ENCODE measurements at places on chromosomes 7 and 10.
A peak's percentile ranks its signal among the peaks of the same experiment; 100 is the strongest.

DNA sequence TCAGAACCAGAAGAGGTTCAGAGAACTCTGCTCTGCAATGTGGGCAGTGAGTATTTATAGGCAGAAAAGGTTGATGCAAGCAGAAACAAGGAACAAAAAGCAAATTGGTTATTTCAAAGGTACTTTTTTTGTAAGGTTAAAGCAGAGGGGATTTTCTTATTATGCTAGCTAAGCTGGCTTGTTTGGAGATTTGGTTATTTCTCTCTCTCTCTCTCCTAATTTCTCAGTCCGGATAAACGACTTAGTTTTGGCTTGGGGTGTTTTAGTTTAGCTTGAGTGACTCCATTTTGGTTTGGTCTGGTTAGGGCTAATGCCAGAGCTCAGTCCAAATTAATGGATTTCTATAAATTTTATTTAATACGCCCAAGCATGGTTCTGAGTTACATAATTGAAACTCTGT, 566.8 kb downstream of the SH2D4B start:
- DNase-seq = no peak

DNA sequence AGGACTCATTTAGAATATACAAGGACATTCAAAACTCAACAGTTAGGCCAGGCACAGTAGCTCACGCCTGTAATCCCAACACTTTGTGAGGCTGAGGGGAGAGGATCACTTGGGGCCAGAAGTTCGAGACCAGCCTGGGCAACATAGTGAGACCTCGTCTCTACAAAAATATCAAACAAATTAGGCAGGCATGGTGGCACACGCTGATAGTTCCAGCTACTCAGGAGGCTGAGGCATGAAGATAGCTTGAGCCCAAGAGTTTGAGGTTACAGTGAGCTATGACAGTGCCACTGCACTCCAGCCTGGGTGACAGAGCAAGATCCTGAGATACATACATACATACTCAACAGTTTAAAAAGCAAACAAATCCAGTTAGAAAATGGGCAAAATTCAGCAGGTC, 44.9 kb downstream of the GNA12 start:
- DNase-seq = no peak

DNA sequence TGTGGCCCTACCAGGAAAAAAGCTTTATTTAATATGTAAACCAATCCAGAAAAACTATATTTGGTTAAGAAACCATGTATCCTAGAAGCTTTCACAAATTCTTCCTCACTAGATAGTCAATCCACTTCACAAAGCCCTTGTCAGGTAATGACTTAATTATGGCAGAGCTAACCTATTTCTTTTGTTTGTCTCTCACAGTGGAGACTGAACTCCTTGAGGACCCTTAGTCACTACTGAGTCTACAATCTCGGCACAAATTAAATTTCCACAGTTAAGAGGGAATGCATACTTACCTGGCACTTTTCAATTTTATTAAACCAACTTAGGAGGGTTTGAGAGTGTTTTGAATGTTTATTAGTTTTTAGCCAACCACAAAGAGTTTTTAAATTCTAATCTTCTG, 23.0 kb downstream of the WAPL start:
- no peak for DNase-seq

DNA sequence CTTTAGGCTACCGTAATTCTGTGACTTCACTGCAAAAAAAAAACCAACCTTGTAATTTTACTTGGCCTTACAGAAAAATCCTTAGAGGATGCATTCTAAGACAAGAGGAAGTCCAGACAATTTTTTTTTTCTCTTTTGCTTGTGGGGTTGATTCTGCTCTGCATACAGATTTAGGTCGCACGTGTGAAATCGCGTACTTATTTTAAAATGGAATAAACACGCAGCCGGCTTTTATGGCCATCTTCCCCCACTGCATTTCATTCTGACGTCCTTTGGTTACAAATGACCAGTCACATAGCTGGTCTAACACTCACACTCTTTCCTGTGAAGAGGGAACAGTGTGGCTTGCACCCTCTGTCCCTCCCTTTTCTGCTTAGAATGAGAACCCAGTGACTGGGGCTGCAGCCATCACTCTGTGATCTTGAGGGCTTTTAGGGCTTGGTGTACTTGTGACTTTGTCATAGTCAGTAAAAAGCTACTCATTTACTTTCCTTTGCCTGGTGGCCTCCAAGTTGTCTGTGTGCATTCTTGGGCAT, 63.6 kb upstream of the CARD11 start:
- peak; percentile 13 for DNase-seq

DNA sequence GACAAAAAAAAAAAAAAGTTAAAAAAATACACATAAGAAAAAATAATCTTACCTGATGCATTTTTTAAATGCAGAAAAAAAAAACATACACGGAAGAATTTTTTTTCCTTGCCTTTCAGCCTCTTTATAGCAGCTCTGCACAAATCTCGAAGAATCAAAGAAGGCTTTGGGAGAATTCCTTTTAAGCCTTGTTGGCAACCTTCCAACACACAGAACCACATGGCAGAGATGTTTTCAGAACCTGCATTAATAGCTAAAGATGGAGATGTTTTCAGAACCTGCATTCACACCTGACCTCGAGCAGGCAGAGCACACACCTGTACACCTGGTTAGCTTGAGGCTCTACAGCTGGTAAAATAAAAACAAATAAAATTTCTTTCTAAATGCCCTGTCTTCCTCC, 65.6 kb downstream of the DOCK4 start:
- DNase-seq = no peak

- DNase-seq = no peak
Measured at GRCh38 chr10:121182219-121182618, 331.1 kb downstream of the WDR11 start.

- DNase-seq = no peak
Measured at GRCh38 chr10:102770792-102771191, 27.0 kb downstream of the WBP1L start.

DNA sequence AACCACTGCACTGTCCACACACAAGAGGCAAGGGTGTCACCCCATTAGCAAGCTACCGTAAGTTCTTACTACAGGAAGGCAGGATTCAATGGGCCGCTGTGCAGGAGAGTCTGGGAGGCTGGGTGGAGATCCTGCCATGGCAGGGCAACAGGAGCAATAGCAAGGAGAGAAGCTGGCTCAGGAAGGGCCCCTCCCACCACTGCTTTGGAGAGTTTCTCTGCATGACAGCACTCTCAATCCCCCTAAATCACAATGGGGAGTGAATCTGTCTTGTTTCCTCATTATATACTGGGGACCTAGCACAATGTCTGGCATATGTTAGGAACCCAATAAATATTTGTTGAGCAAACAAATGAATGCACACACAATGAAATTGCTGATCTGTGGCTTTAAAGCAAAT, 83.2 kb upstream of the SFMBT2 start:
- DNase-seq = no peak

GRCh38 chr7:102450242-102450641, 14.4 kb downstream of the ALKBH4 start:
- DNase-seq = peak; percentile 83

DNA sequence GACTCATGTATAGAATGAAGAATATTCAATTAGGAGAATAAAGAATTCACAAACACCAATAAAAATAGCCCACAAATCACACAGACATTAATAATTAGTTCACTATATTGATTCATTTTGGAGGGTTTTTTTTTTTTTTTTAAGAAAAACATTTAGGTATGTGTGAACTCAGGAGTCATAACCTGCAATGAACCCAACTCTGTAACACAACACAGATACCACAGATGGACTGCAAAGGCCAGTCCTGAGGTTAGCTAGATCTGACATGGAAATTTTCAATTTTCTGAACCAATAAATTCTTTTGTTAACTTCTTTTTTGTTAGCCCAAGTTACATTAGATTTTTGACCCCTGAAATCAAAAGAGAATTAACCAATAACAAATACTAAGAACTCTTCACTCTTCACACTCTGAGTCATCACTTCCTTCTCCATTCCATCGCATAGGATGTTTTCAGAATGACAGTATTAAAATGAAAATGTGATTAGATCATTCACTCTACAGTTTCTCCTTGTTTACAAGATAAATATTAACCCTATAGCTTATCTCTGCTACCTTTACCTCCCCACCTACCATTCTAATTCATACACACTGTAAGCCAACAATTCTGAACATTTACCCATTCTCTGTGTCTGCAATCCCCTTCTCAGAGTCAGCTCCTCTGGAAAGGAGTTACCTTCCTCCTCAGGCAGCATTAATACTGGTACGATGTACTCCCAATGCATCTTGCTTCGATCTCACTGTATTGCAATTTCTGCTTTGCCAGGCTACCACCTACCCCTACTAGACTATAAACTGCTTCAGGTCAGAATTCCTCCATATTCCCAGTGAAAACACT, 141.5 kb downstream of the LRRN3 start:
- no peak for DNase-seq

DNA sequence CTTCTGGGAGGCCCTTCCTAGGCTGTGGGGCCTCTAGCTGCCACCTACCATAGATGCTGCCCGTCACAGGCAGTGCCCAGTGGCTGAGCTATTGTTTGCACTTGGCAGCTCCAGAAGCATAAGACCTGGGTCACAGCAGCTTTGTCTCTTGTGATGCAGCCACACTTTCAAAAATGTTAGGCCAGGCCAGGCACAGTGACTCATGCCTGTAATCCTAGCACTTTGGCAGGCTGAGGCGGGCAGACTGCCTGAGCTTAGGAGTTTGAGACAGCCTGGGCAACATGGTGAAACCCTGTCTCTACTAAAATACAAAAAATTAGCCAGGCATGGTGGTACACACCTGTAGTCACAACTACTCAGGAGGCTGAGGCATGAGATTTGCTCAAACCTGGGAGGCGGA, 9.5 kb upstream of the KAZALD1 start:
- no peak for DNase-seq

DNA sequence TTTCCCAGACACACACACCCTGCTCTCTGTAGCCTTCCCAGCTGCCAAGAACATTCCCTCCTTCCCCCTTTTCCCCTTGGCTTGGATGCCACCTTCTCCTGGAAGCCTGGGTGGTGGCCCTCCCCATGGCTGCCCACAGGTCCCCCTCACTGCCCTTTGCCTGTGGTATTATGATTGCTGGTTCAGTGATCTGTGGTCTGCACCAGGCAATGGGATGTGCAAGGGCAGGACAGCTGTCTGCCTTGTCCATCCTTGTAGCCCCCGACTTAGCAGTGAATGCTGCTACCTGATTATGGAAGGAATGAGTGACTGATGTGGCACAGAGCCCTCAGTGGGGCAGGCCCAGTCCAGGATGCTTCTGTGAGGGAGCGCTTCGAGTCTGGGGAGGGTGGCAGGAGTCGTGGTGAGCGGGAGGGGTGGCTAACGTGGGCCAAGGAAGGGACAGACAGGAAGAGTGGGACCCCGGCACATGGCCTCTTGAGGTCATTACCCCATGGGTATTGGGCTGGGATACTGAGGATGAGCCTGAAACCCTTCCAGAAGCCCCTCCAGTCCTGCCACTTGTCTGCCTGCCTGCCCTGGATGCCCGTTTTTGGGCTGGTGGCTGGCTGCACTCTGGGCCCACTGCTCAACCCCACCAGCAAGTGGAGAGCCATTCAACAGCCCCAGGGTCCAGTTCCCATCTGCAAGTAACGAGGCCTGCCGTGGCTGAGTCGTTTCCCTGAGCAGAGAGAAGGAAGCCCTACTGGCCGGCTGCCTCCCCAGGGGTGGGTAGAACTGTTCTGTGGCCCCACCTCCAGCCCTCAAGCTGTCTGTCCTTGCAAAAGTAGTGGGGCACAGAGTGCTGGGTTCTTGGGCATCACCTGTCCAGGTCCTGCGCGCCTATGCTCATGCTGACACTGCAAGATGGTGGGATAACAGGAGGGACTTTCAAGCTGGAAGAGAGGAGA, 8.8 kb downstream of the CHST3 start:
- DNase-seq = no peak

GRCh38 chr7:5854738-5855137, 25.9 kb upstream of the OCM start:
- DNase-seq = no peak

- DNase-seq = no peak
Measured at GRCh38 chr10:62577666-62578291, 203.6 kb downstream of the ZNF365 start.

GRCh38 chr10:22723343-22723779, 9.0 kb upstream of the PIP4K2A start:
- DNase-seq = no peak

GRCh38 chr7:38368191-38368605, 94.8 kb upstream of the TARP start:
- DNase-seq = peak; percentile 91

- no peak for DNase-seq
Measured at GRCh38 chr10:88076027-88076880, 212.8 kb downstream of the PTEN start.

DNA sequence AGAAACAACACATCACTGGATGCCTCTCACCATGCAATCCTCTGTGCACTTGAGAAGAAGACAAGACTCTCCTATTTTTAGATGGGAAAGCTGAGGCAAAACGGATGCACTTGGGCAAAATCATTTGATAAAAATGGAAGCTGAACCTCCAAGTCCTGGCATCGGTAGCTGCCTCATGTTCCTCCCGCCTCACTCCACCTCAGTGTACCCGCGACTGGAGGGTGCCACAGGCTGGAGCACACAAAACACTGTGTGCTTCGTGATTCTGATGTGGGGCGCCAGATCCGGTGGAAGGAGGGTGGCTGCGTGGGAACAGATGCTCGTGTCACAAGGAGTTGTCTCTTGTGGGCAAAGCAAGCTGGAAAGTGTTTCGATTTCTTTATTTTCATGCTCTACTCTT, 41.3 kb downstream of the TAS2R41 start:
- DNase-seq = no peak

- no peak for DNase-seq
Measured at GRCh38 chr10:102791754-102792395, 45.3 kb downstream of the CYP17A1 start.

- no peak for DNase-seq
Measured at GRCh38 chr7:2212906-2213305, 19.8 kb downstream of the MAD1L1 start.

GRCh38 chr7:149692557-149692982, 80.8 kb downstream of the ZNF467 start:
- DNase-seq = no peak

GRCh38 chr10:5581670-5582566, 57.2 kb downstream of the CALML3 start:
- DNase-seq = peak; percentile 45

GRCh38 chr10:51010977-51011376, 63.3 kb upstream of the PRKG1 start:
- DNase-seq = no peak

- no peak for DNase-seq
Measured at GRCh38 chr7:84502239-84502638, 307.6 kb upstream of the SEMA3A start.

GRCh38 chr7:142964502-142965246, 2.5 kb upstream of the KEL start:
- no peak for DNase-seq

DNA sequence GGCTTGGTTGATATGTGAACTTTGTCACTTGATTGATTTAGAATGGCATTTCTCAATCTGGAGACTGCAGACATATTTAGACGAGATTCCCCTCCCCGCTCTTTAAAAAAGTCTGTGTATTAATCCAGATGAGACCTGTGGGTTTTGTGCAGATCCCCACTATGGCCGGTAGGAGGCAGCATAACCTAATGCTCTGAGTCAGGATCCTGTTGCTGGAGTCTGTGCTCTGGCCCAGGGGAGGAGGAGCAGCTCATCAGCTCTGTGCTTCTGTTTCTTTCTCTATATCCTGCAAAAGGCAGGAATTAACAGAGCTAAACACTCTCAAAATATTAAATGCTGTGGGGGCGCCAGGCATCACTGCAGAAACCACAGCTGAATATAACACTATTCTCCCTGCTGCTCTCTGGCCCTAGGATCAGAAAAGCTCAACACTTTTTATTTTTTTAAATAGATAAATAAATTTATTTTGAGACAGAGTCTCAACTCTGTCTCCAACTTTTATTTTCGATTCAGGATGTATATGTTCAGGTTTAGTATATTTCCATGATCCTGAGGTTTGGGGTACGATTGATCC, 23.9 kb upstream of the SEPHS1 start:
- peak; percentile 84 for DNase-seq

- DNase-seq = no peak
Measured at GRCh38 chr10:88787463-88787862, 15.1 kb upstream of the LIPM start.

All from activated effector memory CD4-positive, alpha-beta T cell treated with anti-CD3 and anti-CD28 coated beads, Interleukin-2, amount 50 U/mL, for 16 hours (primary cell).